ENCODE measurements at places on chromosomes 5 and 9. TPM values are rescaled to one million over a fixed set of nuclear protein-coding genes. Genes with fewer than 3 reads are reported as not detected.

The PCDHGA2 gene
- 2.0 TPM for polyA plus RNA-seq

The BARHL1 gene
- not detected for polyA plus RNA-seq

The FOXD4L4 gene
- 0.02 TPM for polyA plus RNA-seq

The ELAVL2 gene
- polyA plus RNA-seq, result 5.2 TPM

The PHYHD1 gene
- 1.8 TPM for polyA plus RNA-seq

The RNF180 gene
- polyA plus RNA-seq, result 0.20 TPM

The FBN2 gene
- polyA plus RNA-seq, result 29.2 TPM

The NRARP gene
- polyA plus RNA-seq, result 0.37 TPM

The C7 gene
- not detected for polyA plus RNA-seq

The SLCO6A1 gene
- not detected for polyA plus RNA-seq

The C9 gene
- polyA plus RNA-seq, result not detected

The FOXD4L5 gene
- 0.02 TPM for polyA plus RNA-seq

The DBH gene
- not detected for polyA plus RNA-seq

The C9orf153 gene
- polyA plus RNA-seq, result not detected

The SOHLH1 gene
- not detected for polyA plus RNA-seq

The TNC gene
- 22.2 TPM for polyA plus RNA-seq

The LYRM7 gene
- 2.7 TPM for polyA plus RNA-seq

The DHX29 gene
- 3.3 TPM for polyA plus RNA-seq

The KCNIP1 gene
- polyA plus RNA-seq, result not detected

The GALNT12 gene
- 0.63 TPM for polyA plus RNA-seq

The SVEP1 gene
- 1.2 TPM for polyA plus RNA-seq

The CDO1 gene
- polyA plus RNA-seq, result not detected

Data from mammary epithelial cell (primary cell).